Cerebellum (tissue), 4 donors: ENCODE measurements at places on chromosomes 2 and 18.

GRCh38 chr2:233440314-233440713 lies 86.0 kb downstream of the DGKD start:
- DNase-seq = no peak

DNA sequence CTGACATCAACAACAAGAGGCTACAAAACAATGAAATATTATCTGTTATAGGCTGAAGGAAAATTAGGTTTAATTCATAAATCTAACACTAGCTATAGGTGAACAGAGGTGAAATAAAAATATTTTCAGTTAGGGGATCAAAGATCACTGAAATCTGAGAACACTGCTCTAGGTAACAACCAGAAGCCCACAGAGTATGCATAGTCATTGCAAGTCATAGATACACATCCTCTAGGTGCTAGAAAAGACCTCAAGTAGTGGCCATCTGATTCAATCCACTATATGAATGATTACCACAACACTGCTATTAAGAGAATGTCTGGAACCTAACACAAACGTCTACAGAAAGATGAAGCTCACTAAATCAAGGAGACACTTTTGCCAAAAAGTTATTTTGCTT lies 264.6 kb upstream of the CYP26B1 start:
- DNase-seq = no peak

- DNase-seq = no peak
Measured at GRCh38 chr18:57900906-57901435, 97.9 kb upstream of the ATP8B1 start.

- no peak for DNase-seq
Measured at GRCh38 chr2:118061135-118061955, 26.9 kb upstream of the INSIG2 start.

GRCh38 chr2:144927429-144927828 lies 407.5 kb upstream of the ZEB2 start:
- no peak for DNase-seq

DNA sequence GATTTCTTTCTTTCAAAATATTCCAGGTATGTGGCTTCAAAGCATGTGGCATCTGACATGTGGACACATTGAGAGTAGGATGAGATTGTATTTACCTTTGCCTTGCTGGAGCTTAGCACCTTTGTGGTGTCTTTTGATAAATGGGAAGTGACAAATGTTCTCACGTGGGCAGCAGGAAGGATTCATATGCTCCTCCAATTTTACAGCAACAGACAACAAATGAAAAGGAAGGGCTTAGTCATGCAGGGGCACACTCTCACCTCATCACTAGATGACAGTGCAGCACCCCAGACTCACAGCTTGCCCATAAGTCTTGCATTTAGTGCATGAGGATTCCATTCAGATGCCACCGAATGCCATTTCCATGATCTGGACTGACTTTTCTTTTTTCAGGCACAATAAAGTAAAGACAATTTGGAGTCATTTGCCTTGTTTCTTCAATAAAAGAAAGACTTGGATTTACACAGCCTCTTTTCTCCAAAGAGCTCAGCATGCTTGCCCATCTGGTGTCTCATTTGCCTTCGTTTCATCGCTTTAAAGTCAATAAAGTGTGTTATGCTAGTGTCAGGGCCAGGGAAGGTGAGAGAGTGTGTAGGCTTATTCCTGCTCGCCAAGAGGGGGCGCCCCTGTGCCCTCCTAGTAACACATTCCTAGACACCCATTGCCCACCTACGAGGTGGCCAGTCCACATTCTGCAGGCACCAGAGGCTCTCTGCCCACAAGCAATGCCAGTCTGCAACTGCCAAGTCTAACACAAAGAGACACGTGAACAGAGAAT lies 39.6 kb upstream of the DAPL1 start:
- no peak for DNase-seq

GRCh38 chr18:37450434-37451132 lies 115.0 kb downstream of the CELF4 start:
- no peak for DNase-seq

GRCh38 chr2:10047616-10048500 lies 4.5 kb downstream of the KLF11 start:
- no peak for DNase-seq

DNA sequence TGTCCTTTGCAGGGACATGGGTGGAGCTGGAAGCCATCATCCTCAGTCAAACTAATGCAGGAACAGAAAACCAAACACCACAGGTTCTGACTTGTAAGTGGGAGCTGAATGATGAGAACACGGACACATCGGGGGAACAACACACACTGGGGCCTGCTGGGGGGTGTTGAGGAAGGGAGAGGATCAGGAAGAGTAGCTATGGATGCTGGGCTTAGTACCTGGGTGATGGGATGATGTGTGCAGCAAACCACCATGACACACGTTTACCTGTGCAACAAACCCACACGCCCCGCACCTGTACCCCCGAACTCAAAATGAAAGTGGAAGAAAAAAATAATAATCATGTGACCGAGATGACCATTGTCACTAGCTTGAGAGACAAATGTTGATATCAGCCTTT lies 114.7 kb downstream of the NDUFA10 start:
- DNase-seq = no peak

DNA sequence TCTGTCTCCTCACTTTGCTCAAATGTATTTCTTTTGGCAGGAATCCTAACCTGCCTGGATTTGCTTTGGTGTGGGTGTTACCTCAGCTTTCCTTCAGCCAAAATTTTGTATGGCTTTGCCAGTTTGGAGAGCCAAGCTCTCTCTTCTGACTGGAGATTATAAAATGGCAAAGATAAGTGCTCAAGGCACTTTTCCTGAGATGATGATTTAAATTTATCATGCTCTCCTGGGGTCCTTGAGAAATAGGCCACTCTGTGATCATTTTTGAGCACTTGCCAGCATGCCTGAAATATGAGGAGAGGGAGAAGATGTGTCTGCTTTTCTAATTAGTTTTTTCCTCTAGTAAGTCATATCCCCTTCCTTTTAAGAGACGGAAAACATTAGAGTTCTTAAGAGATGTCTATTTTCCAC lies 683.0 kb downstream of the SLC4A3 start:
- DNase-seq = no peak

DNA sequence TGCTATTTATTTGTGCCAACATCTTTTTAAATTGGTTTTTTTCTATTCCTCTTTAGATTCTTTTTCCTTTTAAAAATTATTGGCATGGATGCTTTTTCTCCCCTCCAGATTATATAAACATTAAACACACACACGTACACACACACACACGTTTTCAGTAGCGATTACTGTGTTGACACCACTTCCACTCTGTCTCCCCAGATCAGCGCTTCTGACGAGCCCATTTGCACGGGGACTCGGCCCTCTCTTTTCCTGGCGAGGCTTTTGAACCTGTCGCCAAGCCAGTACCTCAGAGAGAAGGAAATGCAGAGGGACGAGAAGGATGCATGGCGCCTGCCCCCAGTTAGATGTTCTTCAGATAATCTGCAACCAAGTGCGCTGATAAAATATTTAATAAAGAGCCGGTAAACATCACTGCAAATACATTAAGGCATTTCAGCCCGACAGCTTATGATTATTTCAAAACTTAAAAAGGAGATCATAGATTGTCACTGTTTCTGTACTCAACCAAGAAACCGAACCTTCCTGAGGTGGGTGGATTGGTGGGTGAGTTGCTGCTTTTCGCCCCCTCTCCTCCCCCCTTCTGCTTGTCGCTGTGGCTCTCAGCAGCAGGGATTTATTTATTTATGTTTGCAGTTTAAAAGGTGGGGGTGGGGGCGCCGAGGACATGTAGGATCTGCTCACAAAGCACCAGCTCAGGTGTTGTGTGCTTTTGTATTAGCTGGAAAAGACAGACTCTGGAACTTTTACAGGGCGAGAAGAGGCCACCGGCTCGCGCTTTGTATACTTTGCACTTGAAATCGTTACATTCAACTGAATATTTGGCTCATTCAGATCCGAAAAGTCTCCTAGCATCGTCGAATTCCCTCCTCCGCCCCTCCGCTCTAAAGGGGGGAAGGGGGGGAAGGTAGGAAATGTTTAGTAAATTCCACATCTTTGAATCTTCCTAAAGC lies 787 bp upstream of the TBR1 start:
- DNase-seq = no peak

- no peak for DNase-seq
Measured at GRCh38 chr2:204353823-204354222, 191.5 kb upstream of the PARD3B start.

- DNase-seq = no peak
Measured at GRCh38 chr2:63643486-63643885, 54.7 kb downstream of the MDH1 start.

DNA sequence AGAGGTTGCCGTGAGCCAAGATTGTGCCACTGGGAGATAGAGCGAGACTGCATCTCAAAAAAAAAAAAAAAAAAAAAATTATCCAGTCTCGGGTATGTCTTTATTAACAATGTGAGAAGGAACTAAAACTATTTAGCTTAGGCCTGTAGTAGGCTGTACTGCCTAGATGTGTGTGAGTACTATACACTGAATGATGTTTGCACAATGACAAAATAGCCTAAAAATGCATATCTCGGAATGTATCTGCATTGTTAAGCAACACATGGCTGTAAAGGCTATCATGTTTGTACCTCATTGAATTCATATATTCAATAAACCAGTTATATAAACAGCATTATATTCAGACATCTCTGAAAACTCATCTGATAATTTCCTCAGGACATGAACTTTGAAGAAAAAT lies 191.2 kb upstream of the SESTD1 start:
- DNase-seq = no peak

GRCh38 chr18:28168725-28169124 lies 8.2 kb downstream of the CDH2 start:
- DNase-seq = no peak

DNA sequence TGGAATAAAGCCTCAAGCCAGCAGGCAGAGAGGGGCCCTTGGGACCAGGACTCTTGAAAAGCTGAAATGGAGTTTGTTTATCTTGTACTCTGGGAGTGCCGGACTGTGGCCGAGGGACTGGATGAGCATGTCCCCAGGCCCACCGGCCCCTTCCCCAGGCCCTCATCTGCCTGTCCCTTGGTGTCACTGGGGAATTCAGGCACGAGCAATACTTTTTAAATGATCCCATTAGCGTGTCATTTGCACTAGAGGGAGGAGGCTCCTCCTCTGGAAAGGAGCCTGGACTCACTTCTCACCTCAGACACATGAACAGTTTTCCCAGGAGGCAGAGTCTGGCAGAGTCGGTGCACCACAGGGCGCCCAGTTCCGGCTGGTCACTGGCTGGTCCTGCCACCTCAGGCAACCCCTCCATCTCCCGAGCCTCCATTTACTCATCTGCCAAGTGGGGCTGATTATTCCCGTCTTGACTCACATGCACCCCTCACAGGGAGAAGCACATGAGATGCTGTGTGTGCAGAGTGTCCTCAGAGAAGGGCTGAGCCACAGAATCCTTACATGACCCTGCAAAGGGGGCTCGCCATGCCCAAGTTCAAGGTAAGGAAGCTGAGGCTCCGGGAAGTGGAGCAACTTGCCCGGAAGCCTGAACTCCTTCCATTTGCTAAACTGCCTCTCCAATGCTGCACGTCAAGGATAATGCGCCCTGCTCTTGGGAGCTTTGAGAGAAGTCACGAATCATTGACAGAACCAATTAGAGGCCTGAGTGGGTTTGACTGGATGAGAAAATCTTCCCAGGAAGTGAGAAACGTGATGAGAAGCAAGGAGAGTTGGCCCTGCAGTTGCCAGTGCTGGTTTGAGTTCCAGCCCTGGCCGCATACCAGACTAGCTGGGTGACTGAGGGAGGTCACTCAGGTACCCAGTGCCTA lies 26.7 kb downstream of the CIB4 start:
- DNase-seq = no peak

- DNase-seq = no peak
Measured at GRCh38 chr2:17995593-17995992, 117.1 kb downstream of the KCNS3 start.

- no peak for DNase-seq
Measured at GRCh38 chr18:41459656-41460055, 495.4 kb upstream of the PIK3C3 start.

DNA sequence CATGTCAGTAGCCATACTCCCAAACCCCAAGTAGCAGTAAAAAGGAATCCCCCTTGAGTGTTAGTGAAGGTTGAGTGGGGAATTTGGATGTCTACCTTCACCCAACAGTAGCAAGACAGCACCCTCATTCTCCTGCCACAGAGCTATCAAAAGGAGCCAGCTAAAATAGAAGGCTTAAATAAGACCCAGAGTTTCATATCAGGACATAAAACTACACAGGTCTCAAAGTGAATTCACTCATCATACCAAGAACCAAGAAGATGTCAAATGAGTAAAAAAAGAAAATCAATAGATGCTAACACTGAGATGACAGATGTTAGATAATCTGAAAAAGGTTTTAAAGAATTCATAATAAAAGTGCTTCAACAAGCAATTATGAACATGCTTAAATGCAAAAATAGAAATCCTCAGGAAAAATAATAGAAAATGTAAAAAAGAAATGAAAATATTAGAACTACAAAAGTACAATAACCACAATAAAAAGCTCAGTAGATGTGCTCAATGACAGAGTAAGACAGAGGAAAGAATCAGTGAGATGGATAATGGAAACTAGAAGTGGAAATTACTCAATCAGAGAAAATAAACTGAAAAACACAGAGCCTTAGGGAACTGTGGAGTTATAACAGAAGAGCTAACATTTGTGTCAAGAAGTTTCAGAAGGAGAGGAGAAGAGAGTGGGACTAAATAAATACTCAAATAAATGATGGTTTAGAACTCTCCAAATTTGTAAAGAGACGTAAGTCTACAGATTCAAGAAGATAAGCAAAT lies 90.5 kb downstream of the EDAR start:
- no peak for DNase-seq

GRCh38 chr2:180604077-180604476 lies 376.3 kb upstream of the UBE2E3 start:
- DNase-seq = no peak

- no peak for DNase-seq
Measured at GRCh38 chr2:66824926-66825325, 390.0 kb downstream of the MEIS1 start.

GRCh38 chr18:45227001-45227742 lies 388.1 kb upstream of the SLC14A2 start:
- no peak for DNase-seq
